ENCODE measurements at places on chromosomes 1 and 21.

DNA sequence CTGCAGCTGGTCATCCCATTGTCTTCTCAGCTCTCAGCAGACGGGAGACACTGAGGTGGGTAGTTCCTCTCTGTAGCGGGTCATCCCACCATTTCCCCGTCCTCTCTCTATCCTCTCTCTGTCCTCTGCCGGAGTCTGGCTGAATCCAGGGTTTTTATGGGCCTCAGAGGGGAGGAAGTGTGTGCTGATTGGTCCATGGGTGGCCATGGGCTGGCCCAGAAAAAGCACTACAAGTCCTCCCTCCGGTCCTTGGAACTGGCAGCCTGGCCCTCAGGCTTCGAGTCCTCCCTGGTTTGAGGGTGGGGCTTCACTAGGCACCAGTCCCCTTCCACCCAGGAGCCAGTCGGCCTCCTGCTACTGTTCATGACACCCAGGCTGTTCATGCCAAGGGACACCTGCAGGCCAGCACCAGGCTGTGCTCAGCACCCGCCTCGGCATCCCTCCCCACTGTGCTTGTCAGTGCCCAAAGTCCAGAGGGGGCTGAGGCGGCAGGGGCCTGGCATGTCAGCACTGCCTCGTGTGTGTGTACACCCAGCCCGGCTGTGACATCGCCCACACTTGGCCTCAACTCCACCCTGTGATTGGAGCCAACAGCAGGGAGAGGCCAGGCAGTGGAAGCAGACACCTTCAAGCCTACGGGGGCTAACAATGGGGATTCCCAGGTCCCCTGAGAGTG lies 23.0 kb upstream of the LRRC8C start:
- DNase-seq, result no peak

GRCh38 chr1:211752951-211753486 lies 77.5 kb downstream of the LPGAT1 start:
- no peak for DNase-seq

DNA sequence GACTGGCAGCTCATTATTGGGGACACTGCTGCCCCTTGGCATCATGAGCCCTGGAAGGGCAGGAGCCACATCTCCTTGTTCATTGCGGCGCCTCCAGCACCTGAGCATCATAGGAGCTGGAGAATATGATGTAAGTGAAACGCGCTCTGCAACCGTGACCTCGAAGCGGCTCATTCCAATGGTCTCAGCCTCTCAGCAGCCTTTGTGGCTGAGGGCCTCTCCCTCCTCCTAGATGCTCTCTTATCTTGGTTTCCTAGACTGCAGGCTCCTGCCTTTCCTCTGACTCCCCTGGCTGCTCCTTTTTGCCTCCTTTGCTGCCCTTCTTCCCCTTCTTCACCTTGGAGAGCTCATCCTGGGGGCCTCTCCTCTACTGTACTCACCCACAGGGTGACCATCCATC lies 83.6 kb upstream of the CASZ1 start:
- DNase-seq, result no peak

DNA sequence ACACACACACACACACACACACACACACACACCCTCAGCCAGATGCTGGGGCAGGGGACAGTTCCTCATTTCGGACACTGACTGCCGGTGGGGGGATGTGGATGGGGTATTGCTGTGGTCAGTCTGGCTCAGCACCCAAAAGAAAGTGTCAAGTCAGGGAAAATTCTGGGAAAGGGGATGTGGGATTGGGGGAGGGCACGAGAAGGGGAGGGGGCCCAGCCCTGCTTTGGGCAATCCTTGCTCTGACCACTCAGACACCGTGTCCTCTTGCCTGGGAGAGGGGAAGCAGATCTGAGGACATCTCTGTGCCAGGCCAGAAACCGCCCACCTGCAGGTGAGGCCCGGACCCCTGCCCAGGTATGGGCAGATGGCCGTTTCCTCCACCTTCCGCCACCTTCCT lies at the start of gene C1QC:
Gene C1QC (plus strand): TSS at position 253 of the 400 bp plus-strand sequence. CDS start 391 bp downstream, outside the sequence.
- no peak for DNase-seq

DNA sequence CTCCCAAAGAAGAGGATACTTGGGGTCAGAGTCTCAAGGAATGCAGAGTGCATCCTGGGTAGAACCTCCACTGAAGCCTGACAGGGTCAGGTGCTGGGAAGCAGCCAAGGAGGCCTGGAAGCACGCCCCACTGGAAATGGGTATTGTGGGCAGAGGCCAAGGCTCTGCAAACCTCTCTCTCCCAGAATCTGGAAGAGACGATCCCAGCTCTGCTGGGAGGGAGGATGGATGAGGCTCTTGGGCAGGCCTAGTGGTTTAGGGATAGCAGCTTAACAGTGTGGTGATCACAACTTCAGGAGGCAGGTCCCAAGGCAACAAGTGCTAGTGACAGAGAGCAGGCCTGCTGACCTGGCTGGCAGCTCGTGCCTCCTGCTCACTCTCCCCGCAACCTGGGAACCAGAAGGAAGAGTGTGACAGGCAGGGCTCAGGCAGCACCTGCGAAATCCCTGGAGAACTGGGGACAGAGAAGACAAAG lies 641.0 kb downstream of the PLPP3 start:
- no peak for DNase-seq

Measured in stimulated activated CD4-positive, alpha-beta T cell treated with anti-CD3 and anti-CD28 coated beads, Interleukin-1b, Interleukin-23, amount 100 ng/mL, for 4 hours (primary cell).